CD4-positive, alpha-beta T cell treated with Interleukin-15 for 1 hour (primary cell): ENCODE measurements at places on chromosomes 2 and 18.
A peak's percentile ranks its signal among the peaks of the same experiment; 100 is the strongest.

DNA sequence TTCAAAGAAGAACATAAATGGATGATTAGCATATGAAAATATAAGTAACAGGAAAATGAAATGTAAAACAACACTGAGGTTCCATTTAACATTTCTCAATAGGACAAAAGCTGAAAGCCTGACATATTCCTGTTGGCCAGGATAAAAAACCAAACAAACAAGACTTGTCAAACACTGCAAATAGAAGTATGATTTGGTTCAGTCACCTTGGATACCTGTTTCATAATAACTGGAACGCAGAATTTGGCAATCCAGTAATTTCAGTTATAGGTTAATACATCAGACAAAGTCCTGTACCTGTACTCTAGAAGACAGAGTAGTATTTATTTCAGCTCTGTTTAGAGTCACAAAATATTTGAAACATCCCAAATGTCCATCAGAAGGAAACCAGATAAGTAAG, 16.5 kb upstream of the EVA1A start:
- DNase-seq, result no peak

GRCh38 chr2:70790136-70790828, at the start of gene FIGLA:
Gene FIGLA, minus strand, starts transcription at chr2:70790643. Its CDS starts 5 bp downstream, at chr2:70790638.
- no peak for DNase-seq

- no peak for DNase-seq
These were observed 337.1 kb downstream of the NRXN1 start for GRCh38 chr2:50694798-50695197.

DNA sequence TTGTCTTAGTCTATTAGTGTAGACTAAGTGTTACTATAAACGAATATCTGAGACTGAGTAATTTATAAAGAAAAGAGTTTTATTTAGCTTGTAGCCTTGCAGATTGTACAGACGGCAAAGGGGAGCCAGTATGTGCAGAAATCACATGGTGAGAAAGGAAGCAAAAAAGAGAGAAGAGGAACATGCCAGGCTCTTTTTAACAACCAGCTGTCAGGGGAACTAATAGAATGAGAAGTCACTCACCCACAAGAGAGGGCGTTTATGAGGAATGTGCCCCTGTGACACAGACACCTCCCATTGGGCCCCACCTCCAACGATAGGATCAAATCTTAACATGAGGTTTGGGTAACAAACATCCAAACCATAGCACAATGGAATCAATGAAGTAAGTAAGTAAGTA, 20.6 kb upstream of the ZNF804A start:
- DNase-seq, result no peak

GRCh38 chr2:240595381-240596079, 9.0 kb downstream of the CAPN10 start:
- DNase-seq, result peak; percentile 33

DNA sequence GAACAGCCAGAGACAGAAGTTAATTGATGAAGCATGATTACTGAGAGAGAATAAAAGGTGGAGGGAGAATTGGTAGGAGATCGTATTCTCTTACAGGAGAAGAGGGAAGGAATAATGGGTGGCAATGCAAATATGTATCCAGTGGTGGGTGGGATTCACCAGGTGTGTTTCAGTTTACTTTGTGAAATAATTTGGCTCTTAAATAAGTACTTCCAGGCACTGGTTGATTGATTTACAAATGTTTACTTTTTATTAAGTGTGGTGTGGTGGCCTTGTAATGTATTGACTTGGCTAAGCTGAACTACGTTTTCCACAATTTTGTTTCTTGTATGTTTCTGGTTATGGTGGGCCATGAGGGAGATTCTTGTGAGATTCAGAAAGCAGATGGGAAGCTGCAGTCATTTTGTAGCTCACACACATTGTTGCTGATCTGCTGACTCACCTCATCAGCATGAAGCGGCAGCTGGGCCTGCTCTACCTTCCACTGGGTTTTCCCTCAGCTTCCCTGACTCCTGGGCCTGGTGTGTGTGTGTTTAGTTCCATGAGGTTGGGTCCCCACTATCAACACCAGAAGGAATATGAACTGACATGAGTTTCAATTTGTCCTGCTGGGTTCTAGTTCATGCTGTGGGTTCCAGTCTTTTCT, 32.6 kb downstream of the MYL12B start:
- no peak for DNase-seq

- peak; percentile 24 for DNase-seq
These were observed 142.8 kb downstream of the NDUFA10 start for GRCh38 chr2:239882331-239882732.

- DNase-seq, result no peak
These were observed 70.8 kb downstream of the ABI2 start for GRCh38 chr2:203399031-203399430.

- no peak for DNase-seq
These were observed 234.2 kb downstream of the CDH2 start for GRCh38 chr18:27942706-27943105.

DNA sequence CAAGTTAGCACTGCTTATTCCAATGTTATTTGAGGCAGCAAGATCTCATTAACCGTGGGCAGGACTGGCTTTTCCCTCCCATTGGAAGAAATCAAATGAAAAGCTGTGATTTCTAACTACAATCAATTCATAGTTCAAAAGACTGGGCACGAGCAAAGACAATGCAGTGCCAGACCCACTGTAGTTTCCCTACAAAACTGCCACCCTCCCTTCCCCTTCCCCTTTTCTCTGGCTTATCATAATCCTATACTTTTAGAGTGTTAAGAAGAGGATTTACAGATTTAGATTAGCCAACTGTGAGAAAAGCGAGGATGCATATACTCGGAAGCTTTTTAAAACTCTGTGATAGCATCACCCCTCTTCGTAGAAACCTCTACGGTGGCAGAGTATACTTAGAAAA, 260.4 kb downstream of the STK39 start:
- DNase-seq, result no peak

DNA sequence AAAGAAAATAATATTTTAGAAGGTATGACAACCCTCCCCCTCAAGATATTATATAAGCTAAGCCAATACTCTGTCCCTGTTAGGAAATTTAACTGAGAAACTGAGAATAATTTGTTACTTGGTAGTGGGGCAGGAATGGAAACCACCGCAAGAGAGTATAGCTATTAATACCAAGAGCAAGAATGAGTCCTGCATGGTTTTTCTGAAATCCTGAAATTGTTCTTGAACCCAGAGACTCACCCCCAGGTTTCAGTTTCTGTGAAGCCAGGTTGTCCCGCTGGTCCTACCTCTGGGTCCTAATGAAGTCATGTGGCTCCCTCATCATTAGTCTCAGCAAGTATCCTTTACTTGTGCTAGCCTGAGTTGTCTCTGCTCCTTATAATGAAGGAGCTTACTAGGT, 671.0 kb upstream of the ACVR2A start:
- no peak for DNase-seq

DNA sequence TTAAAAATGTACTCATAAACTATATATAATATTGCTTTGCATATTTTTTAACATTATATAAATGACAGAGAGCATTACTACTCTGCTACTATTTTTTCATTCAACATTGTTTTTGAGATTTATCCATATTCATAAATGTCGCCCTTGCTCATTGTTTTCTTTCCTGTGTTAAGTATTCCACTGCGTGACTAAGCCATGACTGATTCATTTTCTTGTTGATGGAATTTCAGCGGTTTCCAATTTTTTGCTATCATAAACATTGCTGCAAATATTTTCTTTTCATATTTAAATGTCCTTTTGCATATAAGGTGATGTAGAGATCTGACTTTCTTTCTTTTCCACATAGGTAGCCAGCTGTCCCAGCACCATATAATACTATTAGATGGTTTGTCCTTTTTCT, 57.6 kb downstream of the SFXN5 start:
- DNase-seq, result no peak

DNA sequence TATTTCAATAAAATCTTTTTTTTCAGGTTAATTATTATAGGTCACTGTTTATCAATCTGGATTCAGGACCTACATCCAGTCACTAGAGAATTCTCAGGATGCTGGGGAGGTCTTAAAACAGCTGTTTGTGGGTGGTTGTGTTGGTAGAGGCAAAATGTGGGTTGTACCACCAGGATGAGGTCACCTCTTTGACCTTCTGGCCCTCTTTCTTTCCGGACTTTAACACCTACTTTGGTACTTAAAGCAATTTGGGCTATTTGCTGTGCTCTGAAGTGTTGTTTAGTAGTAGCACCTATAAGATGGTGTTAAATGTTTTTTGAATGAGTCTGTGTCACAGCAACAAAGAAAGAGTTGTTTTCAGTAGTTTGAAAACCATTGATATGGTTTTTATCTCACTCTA, 14.6 kb downstream of the EML4 start:
- no peak for DNase-seq

DNA sequence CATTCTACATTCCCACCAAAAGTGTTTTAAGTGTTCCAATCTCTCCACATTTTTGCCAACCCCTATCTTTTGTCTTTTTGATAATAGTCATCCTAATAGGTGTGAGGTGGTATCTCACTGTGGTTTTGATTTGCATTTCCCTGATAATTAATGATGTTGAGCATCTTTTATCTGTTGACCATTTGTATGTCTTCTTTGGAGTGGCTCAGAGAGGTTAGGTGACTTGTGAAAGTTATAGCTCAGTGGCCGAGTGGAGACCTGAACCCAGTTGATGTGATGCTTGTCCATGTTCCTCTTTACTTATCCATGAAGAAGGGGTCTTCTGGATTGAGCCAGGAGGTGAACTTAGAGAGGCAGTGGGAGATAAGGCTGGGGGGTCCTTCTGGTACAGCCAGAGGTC, 78.8 kb downstream of the DDX1 start:
- no peak for DNase-seq

GRCh38 chr18:36901277-36901701, 72.4 kb downstream of the KIAA1328 start:
- no peak for DNase-seq

DNA sequence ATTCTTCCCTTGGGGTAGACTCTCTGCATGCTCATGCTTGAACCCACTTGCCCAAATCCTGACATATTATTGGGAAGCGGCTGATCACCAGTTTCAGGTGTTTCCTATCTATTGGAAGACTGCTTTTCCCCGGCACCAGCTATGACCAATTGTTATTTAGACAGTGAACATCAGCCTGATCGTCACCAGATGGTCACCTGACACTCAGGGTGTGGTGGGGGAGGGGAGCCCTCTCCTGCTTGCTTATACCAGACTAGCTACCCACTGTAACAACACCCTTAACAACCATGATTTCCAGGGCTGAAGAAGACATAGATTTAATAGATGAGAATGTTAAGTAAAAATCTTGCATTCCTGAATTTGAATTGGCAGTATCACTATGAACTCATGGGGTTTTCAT, 44.3 kb downstream of the RBM43 start:
- DNase-seq, result no peak

- DNase-seq, result no peak
These were observed 108.2 kb upstream of the SMAD2 start for GRCh38 chr18:48038636-48039035.

DNA sequence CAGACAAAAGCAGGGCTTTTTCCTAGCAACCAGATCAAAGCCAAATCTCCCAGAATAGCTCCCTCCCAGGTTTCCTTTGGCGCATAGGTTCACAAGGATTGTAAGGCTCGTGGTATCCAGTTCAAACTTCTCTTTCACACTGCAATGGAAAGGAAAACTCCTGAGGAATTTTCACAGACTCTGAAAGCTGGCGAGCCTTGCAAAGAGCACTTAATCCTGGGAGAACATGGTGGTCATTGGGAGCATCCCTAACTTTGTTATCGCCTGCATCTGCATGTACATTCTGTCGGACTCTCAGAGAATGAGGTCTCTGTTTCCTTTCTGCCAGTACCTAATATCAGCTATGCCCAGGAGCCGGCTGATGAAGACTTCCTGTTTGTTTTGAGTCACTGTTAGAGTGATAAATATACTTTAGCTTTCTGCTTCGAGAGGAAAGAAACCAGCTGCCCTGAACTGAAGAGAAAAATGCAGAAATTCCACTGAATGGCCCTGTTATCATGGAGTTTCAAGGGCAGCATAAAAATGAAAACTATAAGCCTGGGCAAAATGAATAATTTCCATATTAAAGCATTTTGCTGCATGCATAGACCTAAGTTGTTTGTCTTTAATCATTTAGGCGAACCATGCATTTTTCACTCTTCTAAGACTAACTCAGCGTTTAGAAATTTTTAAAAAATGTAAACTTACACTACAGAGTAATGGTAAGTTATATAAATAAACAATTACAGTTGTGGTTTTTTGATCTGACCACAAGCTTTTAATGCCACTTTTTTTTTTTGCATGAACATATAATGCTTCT, 76.4 kb upstream of the ZEB2 start:
- DNase-seq, result no peak

- no peak for DNase-seq
These were observed 16.6 kb downstream of the RBMS1 start for GRCh38 chr2:160477032-160477431.

GRCh38 chr2:200353874-200354273, 47.4 kb downstream of the SPATS2L start:
- DNase-seq, result no peak

DNA sequence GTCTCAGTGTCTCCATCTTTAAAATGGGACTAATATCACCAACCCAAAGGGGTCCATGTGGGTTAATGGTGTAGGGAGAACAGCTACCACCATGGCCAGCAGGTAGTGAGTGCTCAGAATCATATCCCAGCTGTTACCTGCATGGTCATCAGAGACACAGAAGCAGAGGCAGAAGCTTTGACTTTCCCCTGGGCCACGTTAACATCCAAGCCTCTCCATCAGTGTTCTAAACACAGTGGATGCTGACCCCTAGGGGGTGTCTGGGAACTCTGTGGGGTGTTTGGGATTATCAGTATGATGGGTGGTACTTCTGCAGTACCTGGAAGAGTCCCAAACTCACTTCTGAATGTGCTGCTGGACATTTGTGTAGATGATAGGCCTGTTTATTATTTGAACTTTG, 93.6 kb downstream of the GYPC start:
- no peak for DNase-seq

- DNase-seq, result no peak
These were observed 109.1 kb downstream of the CDK15 start for GRCh38 chr2:201915446-201915845.

GRCh38 chr2:231161877-231162329, 36.5 kb upstream of the ARMC9 start:
- DNase-seq, result no peak

DNA sequence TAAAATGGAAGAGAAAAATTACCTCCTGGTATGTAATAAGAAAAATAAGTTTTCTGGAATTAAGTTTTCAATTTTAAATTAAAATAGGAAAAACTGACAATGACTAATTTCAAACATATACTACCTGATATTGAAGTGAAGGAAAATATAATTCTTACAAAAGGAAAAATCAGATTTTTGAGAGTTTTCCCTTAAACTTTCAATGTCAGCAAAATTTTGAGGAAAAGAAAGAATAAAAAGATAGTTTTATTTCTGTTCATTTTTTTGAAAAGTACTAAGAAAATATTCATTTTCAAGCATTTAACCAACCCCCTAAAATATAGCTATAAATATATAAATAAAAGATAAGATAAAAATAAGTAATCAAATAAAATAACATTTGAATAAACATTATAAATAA, 87.1 kb downstream of the TMX3 start:
- no peak for DNase-seq

GRCh38 chr2:234436482-234436837, 60.4 kb downstream of the ARL4C start:
- no peak for DNase-seq

DNA sequence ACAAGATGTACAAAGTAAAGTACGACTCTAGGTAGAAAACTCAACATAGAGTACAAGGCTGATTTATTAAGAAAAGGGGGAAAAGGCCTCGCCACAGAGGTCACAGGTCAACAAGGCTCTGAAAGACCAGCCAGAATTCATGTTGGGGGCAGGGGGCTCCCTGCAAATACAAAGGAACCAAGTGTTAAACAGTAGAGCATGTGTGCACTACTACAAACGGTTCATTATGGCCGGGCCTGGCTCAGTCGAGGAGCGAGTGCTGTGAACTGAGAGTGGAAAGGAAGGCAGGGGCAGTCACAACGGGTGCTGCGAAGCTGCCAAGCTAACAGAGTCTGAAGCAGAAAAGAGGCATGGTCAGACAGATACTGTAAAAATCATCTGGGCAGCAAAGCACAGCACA, 77.1 kb downstream of the MBOAT2 start:
- DNase-seq, result no peak
